ENCODE measurements at places on chromosomes 1 and 21. TPM values are rescaled to one million over a fixed set of nuclear protein-coding genes. Genes with fewer than 3 reads are reported as not detected.

GRCh38 chr1:167165948-167166689 is 54.6 kb upstream of the POU2F1 start:
- ATAC-seq, result no peak

DNA sequence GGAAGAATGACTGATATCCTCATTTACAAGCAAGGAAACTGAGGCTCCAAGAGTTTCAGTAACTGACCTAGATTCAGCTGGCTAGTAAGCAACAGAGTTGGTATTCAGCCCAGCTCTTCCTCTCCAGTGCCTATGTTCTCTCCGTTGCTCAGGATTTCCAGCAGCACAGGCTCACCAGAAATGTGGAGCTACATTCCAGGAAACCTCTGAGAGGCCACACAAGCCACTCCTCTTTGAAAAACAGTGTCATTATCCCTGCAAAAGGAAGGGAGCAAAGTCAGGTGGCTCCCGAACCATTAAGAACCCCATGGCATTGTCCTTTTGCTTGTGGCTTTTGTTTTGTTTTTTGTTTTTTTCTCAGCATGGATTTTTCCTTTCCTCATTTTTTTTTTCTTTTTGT is 40.6 kb upstream of the DUSP10 start:
- ATAC-seq, result no peak

- no peak for ATAC-seq
Measured at GRCh38 chr1:111965781-111966443, 23.6 kb downstream of the KCND3 start.

DNA sequence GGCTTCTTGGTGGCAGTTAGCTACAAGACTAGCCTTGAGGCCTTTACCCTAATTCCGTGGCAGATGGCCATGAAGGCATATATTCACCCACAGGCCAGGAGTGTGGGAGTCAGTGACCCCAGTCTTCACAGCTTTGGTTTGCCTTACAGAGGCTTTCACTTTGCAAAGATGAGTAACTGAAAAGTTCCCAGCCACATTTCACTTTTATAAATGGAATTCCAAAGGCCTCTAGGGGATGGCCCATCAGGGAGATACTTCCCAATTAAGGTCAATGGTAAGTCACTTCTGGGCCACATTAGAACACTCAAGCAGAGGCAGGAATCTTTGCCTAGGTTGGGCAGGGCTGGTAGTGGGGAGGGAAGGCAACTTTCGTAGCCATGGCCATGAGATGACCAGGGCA is 13.1 kb upstream of the HEYL start:
- ATAC-seq, result no peak

WNT2B gene
- 4.4 TPM for total RNA-seq

APOBEC4 gene
- total RNA-seq, result not detected

GRCh38 chr1:20348326-20348915 is 57.7 kb downstream of the VWA5B1 start:
- ATAC-seq, result no peak

- no peak for ATAC-seq
Measured at GRCh38 chr1:1537626-1538250, 2.7 kb downstream of the TMEM240 start.

DNA sequence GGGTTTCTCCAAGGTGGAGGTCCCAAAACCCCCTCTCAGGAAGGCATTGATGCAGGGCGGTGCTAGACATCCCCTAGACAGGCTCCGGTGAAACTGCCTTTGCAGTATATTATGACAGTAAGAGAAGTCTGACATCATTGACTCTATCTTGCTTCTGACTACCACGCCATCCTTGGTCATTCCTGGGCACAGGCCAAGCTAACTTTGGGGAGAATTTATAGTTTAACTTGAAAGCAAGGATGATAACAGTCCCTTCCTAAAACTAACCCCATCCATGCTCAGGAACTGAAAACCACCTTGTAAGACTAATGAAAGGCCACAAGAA is 30.3 kb downstream of the RSPH1 start:
- no peak for ATAC-seq
